ENCODE measurements at places on chromosomes 3 and 15. TPM values are rescaled to one million over a fixed set of nuclear protein-coding genes. Genes with fewer than 3 reads are reported as not detected.

The GOLGA8M gene
- total RNA-seq: 24.6 TPM

The AMOTL2 gene
- total RNA-seq: not detected

GRCh38 chr3:149527531-149528339 lies 53.2 kb downstream of the TM4SF4 start:
- H3K27ac ChIP-seq: no peak overlapping the region
- peak; percentile 11 for DNase-seq
- H3K27me3 ChIP-seq: no peaks in the 10 kb centered on the region
- peaks cover 15% of the 10 kb centered on the region for H3K4me1 ChIP-seq
- no peak overlapping the region for H3K4me3 ChIP-seq

DNA sequence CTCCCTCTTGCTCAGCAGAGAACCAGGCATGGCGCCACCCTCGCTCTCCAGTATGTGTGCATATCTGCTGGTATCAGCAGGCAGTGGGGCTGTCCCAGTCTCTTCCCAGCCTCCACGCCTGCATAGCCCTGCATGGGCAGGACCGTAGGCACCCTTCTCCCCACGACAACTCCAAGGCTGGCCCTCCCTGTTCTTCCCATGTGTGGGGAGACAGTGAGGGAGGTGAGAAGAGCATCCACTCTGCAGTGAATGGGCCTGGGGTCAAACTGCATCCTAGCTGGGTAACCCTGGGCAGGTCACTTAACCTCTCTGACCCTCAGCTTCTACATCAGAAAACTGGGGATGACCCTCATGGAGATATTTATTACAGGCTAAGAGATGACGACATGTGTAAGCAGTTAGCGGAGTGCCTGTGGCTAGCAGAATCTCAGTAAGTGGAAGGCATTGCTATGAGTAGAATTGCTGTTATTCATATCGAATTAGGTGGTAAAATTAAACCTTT lies 13.3 kb upstream of the SSUH2 start:
- H3K4me3 ChIP-seq: no peak overlapping the region
- H3K27me3 ChIP-seq: no peaks in the 10 kb centered on the region

GRCh38 chr15:28981921-28982320 lies 96.1 kb downstream of the APBA2 start:
- no peaks in the 10 kb centered on the region for H3K27me3 ChIP-seq
- H3K27ac ChIP-seq: no peak overlapping the region
- no peaks in the 10 kb centered on the region for H3K36me3 ChIP-seq
- DNase-seq: no peak
- peaks cover 35% of the 10 kb centered on the region for H3K4me1 ChIP-seq

The FANCD2OS gene
- not detected for total RNA-seq

DNA sequence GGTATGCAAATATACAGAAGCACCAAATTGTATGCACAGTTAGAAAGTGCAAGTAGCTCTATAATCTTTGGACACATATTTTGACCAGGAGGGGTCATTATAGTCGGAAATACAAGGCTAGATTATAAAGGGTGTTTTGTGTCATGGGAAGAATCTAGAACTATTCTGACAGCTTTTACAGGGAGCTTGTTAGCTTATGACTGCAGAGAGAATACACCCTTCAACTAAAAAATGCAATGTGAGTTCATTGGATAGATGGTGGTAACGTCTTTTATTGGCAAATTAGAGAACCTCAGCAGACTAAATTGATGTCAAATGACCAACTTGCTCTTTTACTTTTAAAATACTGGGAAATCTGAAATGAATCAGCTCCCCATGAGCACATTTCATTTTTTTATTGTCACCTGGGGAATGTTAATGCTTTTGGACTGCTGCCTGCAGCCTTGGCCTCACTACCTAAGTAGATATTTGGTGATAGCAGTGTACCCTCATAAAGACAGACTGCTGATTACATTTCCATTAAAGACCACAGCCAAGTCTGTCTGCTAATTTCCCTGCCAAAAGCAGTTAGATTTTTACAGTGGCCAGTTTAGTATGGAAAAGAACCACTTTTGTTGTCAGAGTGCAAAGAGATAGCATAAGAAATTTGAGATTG lies 515.9 kb upstream of the DPPA4 start:
- DNase-seq: no peak
- no peak overlapping the region for H3K27ac ChIP-seq
- no peak overlapping the region for H3K4me3 ChIP-seq
- H3K4me1 ChIP-seq: no peaks in the 10 kb centered on the region
- no peaks in the 10 kb centered on the region for H3K27me3 ChIP-seq

The PAK6 gene
- total RNA-seq: 7.9 TPM

GRCh38 chr3:191493336-191493735 lies 32.4 kb downstream of the PYDC2 start:
- H3K4me1 ChIP-seq: no peaks in the 10 kb centered on the region
- no peak overlapping the region for H3K4me3 ChIP-seq
- no peaks in the 10 kb centered on the region for H3K36me3 ChIP-seq

DNA sequence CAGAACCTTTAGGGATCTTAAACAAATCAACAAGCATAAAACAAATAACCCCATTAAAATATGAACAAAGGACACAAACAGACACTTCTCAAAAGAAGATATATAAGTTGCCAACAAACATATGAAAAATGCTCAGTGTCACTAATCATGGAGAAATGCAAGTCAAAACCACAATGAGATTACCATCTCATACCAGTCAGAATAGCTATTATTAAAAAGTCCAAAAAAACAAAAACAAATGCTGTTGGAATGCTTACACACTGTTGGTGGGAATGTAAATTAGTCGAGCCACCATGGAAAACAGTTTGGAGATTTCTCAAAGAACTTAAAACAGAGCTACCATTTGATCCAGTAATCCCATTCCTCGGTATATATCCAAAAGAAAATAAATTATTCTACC lies 423.6 kb downstream of the OTOL1 start:
- H3K36me3 ChIP-seq: no peaks in the 10 kb centered on the region
- DNase-seq: no peak
- H3K4me1 ChIP-seq: no peaks in the 10 kb centered on the region

DNA sequence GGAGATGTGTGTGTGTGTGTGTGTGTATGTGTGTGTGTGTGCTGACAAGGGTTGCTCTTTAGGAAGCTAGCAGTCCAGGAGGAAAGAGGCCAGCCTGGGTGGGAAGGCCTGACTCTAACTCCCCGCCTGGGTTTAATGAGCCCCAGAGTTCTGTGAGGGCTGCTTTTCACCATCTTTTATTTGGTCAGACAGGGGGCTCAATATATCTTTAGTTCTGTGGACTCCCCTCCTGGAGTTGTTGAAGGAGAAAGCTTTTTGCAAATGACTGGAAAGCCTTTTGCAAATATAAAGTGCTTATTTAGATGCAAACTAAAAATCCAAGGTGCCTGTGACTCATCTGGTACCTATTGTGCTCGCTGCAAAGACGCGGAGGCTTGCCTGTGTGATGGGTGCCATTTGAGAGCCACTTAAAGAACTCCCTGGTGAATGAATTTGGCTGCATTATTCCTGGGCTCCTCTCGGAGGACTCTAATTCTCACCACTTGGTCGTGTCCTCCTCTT lies 24.5 kb downstream of the DRD3 start:
- H3K4me3 ChIP-seq: no peak overlapping the region
- no peaks in the 10 kb centered on the region for H3K36me3 ChIP-seq
- no peak for DNase-seq
- no peaks in the 10 kb centered on the region for H3K27me3 ChIP-seq
- peaks cover 7% of the 10 kb centered on the region for H3K4me1 ChIP-seq

The CCR4 gene
- total RNA-seq: 2.5 TPM

DNA sequence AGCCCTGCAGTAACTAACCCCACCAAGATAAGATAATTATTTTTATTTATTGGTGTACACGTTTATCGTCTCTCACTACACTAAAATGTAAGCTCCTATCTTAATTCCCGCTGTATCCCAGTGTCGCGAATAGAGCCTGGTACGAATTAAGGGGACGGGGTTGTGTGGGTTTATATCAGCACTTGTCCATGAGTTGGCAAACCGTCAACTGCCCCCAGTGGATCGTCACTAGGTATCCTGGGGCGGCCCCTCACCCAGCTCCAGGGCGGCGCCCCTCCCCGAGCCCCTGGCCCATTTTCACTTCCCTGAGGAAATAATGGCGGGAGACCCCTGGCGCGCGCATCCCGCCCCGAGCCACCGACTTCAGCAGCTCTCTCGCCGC lies 465 bp downstream of the RUVBL1 start:
- peaks cover 4% of the 10 kb centered on the region for H3K36me3 ChIP-seq
- H3K4me3 ChIP-seq: peak overlapping the region; percentile 84
- DNase-seq: peak; percentile 22
- H3K27me3 ChIP-seq: no peaks in the 10 kb centered on the region
- H3K4me1 ChIP-seq: peaks cover 17% of the 10 kb centered on the region

The SYNM gene
- total RNA-seq: 0.42 TPM

DNA sequence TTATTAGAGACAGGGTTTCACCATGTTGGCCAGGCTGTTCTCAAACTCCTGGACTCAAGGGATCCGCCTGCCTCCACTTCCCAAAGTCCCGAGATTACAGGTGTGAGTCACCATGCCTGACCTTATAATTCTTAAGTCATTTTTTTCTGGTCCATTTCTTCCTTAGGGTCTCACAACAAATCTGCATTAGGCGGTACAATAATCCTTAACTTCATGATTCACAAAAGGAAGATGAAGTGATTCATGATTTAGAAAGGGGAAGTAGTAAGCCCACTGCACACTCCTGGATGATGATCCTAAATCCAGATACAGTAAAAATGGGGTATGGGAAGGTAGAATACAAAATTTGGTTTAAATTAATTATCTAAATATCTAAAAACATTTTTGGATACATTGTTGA lies 45.0 kb upstream of the TKT start:
- H3K27me3 ChIP-seq: no peaks in the 10 kb centered on the region
- H3K36me3 ChIP-seq: peaks cover 40% of the 10 kb centered on the region
- H3K4me1 ChIP-seq: no peaks in the 10 kb centered on the region
- H3K27ac ChIP-seq: no peak overlapping the region

DNA sequence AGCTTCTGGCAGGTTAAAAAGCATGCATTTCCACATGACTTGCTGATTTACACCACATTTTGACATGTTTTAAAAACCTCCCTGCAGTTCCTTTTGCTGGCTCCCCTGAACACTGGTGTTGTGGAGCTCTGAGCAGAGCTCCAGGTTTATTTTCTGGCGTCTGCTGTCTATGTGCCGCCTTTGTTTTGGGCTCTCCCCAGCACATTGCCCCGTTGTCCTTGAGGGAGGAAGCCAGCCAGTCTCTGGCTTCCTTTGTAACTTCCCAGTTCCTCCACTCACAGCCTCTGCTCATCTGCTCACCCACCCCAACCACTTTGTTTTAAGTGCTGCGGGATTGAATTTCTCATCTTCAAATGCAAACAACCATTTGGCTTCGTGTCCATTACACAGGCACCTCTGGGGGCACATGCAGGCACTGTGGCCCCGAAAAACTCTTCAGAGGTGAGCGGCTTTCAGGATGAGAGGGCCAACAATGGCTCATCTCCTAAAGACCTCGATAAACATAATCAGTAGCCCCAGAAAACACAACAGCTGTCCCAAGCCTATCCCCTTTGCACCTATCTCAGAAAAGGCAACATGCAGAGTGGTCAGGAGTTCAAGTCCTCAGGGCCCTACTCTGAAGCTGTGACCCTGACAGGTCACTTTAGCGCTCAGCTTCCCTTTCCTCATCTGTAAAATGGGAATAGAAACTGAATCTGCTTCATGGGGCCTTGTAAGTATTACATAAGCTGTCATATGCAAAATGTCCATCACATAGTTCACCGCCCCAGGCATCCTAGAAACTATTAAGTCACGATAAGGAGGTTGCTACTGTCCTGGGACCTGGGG lies 1.3 kb upstream of the MEF2A start:
- no peaks in the 10 kb centered on the region for H3K36me3 ChIP-seq
- H3K27ac ChIP-seq: peak overlapping the region; percentile 88
- H3K27me3 ChIP-seq: no peaks in the 10 kb centered on the region
- peak; percentile 49 for DNase-seq

DNA sequence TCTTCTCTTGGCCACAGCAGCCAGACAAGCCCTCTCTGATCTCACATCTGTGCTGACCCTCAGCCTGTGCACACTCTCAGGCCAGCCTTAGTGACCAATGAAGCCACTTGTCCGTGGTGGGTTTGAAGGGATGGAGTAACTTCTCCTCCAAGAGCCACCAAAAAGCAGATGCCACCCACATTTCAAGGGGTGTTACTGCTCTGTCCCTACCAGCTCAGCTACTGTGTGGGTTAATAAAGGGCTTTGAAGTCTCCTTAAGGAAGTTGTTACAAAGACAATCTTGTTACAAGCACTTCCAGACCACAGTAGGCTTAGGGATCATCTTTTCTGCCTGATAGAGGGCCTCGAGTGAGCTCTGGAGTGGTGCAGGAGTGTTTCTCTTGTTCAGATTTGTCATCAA lies 3.3 kb upstream of the CA12 start:
- no peak for DNase-seq
- H3K27me3 ChIP-seq: peaks cover 16% of the 10 kb centered on the region
- peaks cover 7% of the 10 kb centered on the region for H3K4me1 ChIP-seq
- H3K36me3 ChIP-seq: no peaks in the 10 kb centered on the region

DNA sequence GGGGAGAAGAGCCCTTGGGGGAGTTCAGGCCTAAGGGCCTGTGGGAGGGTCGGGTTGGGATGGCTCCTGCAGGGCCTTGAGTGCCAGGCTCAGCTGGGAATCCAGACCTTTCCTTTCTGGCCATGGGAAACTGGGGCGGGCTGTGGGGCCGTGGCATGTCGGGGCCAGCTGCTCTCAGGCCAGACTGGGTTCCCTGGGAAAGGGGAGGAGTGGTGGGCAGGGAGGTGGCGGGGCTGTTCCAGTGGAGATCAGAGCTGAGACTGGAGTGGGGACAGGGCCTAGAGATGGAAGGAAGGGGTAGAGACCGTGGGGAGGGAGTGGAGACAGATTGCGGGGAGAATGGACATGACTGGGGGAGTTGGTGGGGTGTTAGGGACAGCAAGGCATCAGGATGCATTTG lies 20.3 kb downstream of the FBLN2 start:
- DNase-seq: no peak
- H3K4me3 ChIP-seq: no peak overlapping the region
- no peaks in the 10 kb centered on the region for H3K36me3 ChIP-seq
- H3K4me1 ChIP-seq: peaks cover 7% of the 10 kb centered on the region
- H3K27ac ChIP-seq: no peak overlapping the region

DNA sequence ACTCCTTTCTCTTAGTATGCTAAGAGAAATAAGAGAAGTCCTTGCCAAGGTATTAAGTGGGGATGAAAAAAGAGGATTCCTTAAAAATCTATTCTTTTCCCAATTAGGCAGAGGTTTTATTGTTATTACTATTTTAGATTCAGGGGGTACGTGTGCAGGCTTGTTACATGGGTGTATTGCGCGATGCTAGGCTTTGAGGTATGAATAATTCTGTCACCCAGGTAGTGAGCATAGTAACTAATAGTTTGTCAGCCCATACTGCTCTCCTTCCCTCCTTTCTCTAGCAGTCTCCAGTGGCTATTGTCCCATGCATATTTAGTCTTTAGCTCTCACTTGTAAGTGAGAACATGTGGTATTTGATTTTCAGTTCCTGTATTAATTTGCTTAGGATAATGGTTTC lies 83.9 kb downstream of the LEKR1 start:
- no peak overlapping the region for H3K4me3 ChIP-seq
- H3K27me3 ChIP-seq: no peaks in the 10 kb centered on the region
- H3K36me3 ChIP-seq: no peaks in the 10 kb centered on the region
- no peak for DNase-seq

All from natural killer cell (primary cell).